ENCODE measurements at places on chromosomes 2 and 18. TPM values are rescaled to one million over a fixed set of nuclear protein-coding genes. Genes with fewer than 3 reads are reported as not detected.

The SERPINB3 gene
- total RNA-seq: not detected

The UGT1A5 gene
- not detected for total RNA-seq

The CHRND gene
- not detected for total RNA-seq

The CYTIP gene
- not detected for total RNA-seq

The STPG4 gene
- total RNA-seq: 0.28 TPM

The FAM124B gene
- total RNA-seq: not detected

The GGCX gene
- total RNA-seq: 31.9 TPM

The CELF4 gene
- not detected for total RNA-seq

The IL36G gene
- total RNA-seq: not detected

The TSPYL6 gene
- total RNA-seq: not detected

The BBS5 gene
- total RNA-seq: 1.4 TPM

The OXER1 gene
- total RNA-seq: not detected

The KANSL1L gene
- 8.1 TPM for total RNA-seq

The NGEF gene
- total RNA-seq: 1.1 TPM

The MARCO gene
- total RNA-seq: not detected

The LYPD6 gene
- 0.90 TPM for total RNA-seq

The STEAP3 gene
- 18.9 TPM for total RNA-seq

The ATG9A gene
- 35.1 TPM for total RNA-seq

The THOC1 gene
- total RNA-seq: 27.2 TPM

The PRKAG3 gene
- not detected for total RNA-seq

The SERPINB13 gene
- not detected for total RNA-seq

The RTP5 gene
- not detected for total RNA-seq

The ECEL1 gene
- not detected for total RNA-seq

The CDH20 gene
- not detected for total RNA-seq

The NT5DC4 gene
- not detected for total RNA-seq

The SPP2 gene
- not detected for total RNA-seq

The ACTG2 gene
- total RNA-seq: 349 TPM

The SNORC gene
- total RNA-seq: 0.28 TPM

The AMER3 gene
- not detected for total RNA-seq

The SKA1 gene
- 13.9 TPM for total RNA-seq

The FSHR gene
- not detected for total RNA-seq

The BOLL gene
- total RNA-seq: not detected

The CD28 gene
- total RNA-seq: not detected

The RAD51AP2 gene
- not detected for total RNA-seq

The FOXI3 gene
- total RNA-seq: not detected

The MAL gene
- not detected for total RNA-seq

The DSG1 gene
- not detected for total RNA-seq

The FBXO41 gene
- total RNA-seq: 0.83 TPM

The DSC1 gene
- not detected for total RNA-seq

The GAD1 gene
- not detected for total RNA-seq

The VWA3B gene
- not detected for total RNA-seq

The PLCL1 gene
- 0.18 TPM for total RNA-seq

The SATB2 gene
- total RNA-seq: 8.4 TPM

The RTKN gene
- 11.1 TPM for total RNA-seq

The SRD5A2 gene
- total RNA-seq: not detected

The C1GALT1C1L gene
- total RNA-seq: 0.28 TPM

The SKOR2 gene
- not detected for total RNA-seq

The MC2R gene
- not detected for total RNA-seq

The COL3A1 gene
- total RNA-seq: 408 TPM

The SULT1C4 gene
- total RNA-seq: 0.56 TPM

The C2orf78 gene
- total RNA-seq: not detected

The ANKRD53 gene
- total RNA-seq: 0.54 TPM

The DCAF17 gene
- 13.1 TPM for total RNA-seq

The CFC1 gene
- total RNA-seq: not detected

All from IMR-90 (cell line).